ENCODE measurements at places on chromosomes 1 and 21.
A peak's percentile ranks its signal among the peaks of the same experiment; 100 is the strongest.

GRCh38 chr1:26148887-26149286 lies 10.0 kb upstream of the FAM110D start:
- DNase-seq = no peak

DNA sequence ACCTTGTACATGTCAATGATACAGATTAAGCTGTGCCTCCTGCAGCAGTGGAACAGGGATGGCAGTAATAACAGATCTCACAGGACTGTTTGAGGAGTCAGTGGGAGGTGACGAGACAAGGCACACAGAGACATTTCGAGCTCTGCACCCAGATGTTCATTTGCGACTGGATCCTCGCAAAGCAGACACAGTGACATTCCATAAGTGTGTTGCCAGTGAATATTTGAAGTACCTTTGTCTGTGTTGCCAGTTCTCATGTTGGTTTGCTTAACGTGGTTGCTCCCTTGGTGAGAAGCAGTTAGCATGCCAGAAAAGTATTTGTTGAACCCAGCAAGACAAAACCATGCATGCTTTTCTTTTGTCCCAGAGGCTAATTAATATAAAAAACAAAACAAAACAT lies 67.0 kb downstream of the NID1 start:
- DNase-seq = no peak

DNA sequence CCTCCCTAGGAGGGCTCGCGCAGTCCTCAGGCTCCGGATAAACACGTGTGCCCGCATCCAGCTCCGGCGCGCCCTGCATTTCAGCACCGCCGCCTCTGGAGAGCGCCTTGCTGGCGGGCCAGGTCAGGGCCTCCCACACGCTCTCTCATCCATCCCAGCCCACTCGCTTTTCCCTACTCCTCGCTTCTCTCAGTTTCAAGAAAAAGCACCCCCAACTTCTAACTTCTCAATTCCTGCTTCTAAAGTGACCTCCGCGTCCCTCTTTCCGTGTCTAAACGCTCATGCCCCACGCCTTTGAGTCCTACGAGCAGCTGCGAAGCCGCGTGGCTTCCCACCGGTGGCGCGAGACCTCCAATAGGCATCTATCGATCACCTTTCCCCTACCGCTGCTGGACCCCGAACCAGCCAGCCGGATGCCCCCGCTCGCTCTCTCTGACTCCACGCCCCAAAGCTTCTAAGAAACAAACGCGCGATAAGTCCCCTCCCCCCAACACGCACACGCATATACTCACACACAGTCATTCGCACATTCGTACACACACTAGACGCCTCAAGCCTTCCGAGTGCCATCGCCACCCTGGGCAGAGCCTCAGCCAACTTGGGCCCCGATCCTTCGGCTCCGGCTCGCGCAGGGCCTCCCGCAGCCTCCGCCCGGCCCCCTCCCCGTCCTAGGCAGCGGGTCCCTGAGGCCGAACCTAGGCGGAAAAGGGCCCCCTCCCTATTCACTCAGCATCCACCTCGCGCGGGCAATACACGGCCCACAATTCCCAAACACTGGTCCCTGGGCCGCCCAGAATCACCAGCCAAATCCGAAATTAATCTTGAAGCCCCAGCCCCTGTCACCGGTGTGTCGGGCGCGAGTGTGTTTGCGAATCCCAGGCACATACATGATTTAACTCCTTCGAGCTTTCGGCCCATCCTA lies 1.1 kb downstream of the NMNAT2 start:
- DNase-seq = peak; percentile 18

DNA sequence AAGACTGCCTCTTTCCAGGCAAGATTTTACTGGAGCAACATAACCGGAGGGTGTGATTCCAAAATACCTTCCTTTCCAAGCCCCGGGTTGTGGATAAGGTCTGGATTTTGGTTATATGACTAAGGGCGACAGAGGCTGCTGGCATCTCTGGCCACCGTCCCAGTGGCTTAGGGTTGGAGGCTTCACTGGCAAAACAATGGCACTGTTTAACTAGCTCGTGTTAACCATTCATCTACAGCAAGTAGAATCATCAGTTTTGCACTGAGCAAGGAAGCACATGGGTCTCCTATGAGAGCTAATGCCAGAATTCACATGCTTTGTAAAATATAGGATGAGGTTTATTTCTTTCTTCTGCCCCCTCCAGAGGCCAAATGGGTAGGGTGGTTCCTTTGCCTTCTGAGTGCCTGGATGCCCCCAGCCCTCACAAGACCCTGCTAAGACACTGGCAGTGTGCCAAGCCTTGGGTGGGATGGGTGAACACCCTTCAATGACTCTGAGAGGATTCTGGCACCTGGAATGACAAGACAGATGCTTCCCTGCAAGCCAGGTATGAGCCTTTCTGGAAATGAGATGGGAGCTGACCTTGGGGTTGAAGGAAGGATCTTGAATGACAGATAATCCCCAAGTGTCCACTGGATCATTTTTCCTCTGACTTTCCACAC lies 36.8 kb downstream of the DHCR24 start:
- no peak for DNase-seq
